ENCODE measurements at places on chromosomes 2 and 18. TPM values are rescaled to one million over a fixed set of nuclear protein-coding genes. Genes with fewer than 3 reads are reported as not detected.
A peak's percentile ranks its signal among the peaks of the same experiment; 100 is the strongest.

- DNase-seq = no peak
Observed at GRCh38 chr18:79637921-79638909, 41.4 kb upstream of the CTDP1 start.

DNA sequence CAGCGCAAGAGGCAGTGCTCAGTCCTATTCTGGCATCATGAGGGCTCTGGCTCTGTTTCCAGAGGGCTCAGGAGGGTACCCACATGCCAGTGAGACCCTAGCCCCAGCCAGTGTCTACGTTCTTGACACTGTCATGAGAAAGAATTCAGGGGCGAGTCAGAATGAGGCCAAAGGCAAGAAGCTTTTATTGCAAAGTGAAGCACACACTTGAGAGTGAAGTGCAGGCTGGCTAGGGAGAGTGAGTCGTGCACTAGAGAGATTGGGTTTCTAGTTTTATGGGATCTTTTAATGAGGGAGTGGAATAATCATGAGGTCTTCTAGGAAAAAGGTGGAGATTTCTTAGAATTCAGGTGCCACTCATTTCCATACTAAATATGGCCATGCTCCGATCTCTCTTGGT, 164.1 kb downstream of the DCDC2C start:
- no peak for DNase-seq

RAB17 gene
- not detected for total RNA-seq

DNA sequence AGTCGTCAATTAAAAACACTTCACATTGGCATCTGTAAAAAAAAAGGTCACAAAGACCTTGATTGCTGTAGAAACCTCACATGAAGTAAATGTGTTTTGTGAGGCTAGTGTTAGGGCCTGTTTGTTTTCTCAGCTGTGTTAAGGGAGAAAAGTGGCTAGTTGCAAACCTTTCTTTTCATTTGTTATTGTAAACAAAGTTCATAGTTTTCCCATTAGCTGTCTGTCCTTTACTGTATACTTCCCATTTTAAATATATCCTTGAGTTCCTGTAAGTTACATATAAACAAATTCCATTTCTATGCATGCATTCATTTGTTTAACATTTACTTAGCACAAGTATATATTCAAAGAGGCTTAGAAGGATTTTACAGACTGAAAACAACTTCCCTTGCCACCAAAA, 1250.2 kb downstream of the LRP1B start:
- no peak for DNase-seq

GRCh38 chr2:136131484-136131960, 13.6 kb upstream of the CXCR4 start:
- peak; percentile 48 for DNase-seq

GRCh38 chr18:34493099-34493544, 217.0 kb upstream of the DTNA start:
- peak; percentile 24 for DNase-seq

DNA sequence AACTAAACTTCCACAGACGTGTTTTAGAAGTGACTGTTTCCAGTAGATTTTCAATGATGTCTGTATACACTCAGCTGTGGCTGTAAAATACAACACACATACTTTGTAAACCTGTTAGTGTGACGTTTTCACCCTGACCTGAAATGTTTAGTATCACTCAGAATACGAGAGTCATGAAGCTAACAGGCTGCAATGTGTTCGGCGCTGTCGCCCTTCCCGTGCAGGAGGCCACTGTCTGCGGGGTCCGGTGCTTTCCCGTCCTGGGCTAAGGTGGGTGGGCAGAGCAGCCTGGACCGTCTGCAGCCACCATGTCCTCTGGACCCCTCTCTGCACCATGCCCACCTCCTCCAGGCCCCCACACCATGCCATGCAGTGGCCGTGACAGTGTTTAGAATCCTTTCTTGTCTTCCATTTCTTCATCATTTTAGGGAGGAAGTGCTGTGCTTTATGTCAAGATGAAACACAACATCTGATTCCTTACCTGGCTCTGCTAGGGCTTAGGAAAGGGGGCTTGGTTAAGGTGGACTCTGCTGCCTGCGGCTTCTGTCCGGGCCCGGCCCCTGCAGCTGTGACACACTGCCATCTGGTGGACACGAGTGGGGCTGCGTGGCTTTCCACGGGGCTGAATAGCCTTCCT, 53.8 kb upstream of the RBM44 start:
- peak; percentile 86 for DNase-seq

- DNase-seq = no peak
Observed at GRCh38 chr2:157325786-157326185, at the start of gene ERMN. Gene ERMN, minus strand, starts transcription at chr2:157325824. Its CDS starts 182 bp downstream, at chr2:157325642.

GRCh38 chr18:41949206-41949920, 5.7 kb upstream of the PIK3C3 start:
- no peak for DNase-seq

GRCh38 chr18:50783553-50783952, 36.3 kb downstream of the MRO start:
- no peak for DNase-seq

DNA sequence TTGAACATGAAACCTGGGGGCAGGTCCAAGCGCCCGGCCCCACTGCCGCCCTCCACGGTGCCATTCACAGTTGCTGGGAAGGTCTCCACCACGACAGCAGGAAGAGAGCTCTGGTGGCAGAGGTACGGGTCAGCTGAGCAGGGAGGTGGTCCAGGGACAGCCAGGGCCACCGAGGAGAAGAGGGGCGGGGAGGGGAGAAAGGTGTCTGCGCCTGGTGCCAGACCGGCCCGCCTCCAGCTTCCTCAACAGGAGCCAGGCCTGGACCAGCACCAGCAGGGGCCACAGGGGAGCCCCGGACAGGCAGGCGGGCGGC, 56.2 kb downstream of the BIN1 start:
- DNase-seq = no peak

DNA sequence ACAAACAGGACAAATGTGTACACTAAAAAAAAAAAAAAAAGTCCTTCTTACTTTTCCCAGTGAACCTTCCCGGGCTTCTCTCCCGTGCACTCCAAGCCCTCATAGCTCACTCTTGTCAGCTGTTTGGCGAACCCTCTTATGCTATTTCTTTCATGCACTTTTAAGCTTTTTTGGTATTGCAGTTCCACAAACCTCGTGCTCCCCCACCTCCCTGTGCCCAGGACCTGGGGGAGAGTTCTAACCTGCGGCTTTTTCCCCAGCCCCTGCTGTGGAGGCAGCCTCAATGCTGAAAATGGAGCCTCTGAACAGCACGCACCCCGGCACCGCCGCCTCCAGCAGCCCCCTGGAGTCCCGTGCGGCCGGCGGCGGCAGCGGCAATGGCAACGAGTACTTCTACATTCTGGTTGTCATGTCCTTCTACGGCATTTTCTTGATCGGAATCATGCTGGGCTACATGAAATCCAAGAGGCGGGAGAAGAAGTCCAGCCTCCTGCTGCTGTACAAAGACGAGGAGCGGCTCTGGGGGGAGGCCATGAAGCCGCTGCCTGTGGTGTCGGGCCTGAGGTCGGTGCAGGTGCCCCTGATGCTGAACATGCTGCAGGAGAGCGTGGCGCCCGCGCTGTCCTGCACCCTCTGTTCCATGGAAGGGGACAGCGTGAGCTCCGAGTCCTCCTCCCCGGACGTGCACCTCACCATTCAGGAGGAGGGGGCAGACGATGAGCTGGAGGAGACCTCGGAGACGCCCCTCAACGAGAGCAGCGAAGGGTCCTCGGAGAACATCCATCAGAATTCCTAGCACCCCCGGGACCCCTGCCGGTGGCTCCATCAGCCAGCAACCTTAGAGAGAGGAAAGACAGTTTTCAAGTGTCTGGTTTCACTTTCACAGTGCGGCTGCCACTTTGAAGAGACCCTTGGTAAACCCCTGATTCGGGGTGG, 826 bp downstream of the KCNE4 start:
- DNase-seq = no peak

- no peak for DNase-seq
Observed at GRCh38 chr18:63130176-63130575, 189.4 kb downstream of the BCL2 start.

DNA sequence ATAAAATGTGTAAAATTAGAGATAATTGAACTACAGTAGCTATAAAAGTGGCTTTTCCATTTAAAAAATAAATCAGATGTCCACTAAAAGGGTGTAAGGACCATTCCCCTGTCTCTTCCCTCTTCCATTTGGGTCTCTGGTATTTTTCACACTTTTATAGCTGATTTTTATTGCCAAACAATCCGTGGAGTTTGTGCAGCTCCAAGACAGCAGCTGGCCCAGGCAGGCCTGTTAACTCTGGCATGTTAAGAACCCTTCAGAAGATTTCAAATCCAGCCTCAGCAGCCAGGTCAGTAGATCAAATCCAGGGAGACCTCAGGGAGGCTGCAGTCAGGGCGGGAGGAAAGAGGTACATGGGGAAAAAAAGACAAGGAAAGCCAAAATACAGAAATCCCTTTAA, 827.1 kb upstream of the FANCL start:
- DNase-seq = no peak

GRCh38 chr2:237731663-237732062, 66.9 kb upstream of the RBM44 start:
- peak; percentile 81 for DNase-seq

GRCh38 chr2:25309402-25309801, 32.3 kb downstream of the DNMT3A start:
- DNase-seq = peak; percentile 75

CHRNA1 gene
- total RNA-seq = not detected

DNA sequence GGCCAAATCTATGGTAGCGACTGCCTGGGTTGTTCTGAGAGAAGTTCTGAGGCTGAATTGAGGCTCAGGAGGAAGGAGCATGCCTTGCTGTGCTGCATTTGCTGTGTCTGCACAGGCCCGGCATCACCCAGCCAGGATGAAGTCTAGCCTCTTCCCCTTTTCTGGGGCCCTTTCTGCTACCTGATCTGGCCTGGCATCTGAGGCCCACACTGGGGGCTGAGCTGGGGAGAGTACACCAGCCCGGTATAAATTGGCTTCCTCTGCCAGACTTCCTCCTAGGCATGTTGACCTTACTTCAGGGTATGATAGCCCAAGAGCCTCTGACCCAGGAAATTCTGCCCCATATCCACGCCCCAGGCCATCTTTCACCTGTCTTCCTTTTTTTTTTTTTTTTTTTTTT, 30.0 kb downstream of the MRPL35 start:
- no peak for DNase-seq

- no peak for DNase-seq
Observed at GRCh38 chr2:194116861-194117260, 1540.2 kb upstream of the SLC39A10 start.

DNA sequence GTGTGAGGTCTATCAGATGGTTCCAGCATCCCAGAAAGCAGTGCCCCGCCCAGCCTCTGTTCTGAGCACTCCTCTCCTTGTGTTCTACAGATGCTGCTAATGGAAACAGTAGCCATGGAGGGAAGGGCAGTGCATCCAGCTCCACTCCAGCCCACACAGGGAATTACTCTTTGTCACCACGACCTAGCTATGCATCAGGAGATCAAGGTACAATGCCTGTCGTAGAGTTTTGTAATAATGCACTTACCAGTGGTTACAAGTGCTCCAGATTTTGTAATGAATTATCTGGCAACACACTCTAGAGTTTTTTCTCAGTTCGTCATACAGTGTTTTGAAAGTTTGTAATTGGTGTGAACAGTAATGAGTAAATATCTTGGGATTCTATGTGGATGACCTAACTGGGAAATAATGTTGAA, 161.1 kb downstream of the ESCO1 start:
- DNase-seq = no peak

DNA sequence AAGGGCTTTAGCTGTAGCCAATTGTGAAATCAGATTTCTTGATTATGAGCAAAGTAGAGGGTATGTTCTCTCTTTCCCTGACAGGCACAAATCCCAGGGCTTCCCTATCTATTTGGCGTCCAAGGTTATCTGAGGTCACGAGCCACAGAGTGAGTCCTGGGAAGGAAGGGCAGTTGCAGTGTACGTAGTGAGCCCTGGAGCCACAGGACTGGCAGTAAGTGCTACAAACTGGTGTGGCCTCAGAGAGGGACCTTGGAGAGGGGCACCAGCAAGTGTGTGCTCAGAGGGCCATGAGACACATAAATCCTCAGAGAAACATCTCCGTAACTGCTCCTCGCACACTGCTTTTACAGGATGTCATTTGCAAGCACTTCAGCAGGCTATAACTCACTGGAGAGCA, 115.5 kb upstream of the SH3BP4 start:
- DNase-seq = no peak

- DNase-seq = peak; percentile 95
Observed at GRCh38 chr2:100562613-100563406, at the start of gene PDCL3. Gene PDCL3, plus strand, starts transcription at chr2:100562993. Its CDS starts 75 bp downstream, at chr2:100563068.

- peak; percentile 60 for DNase-seq
Observed at GRCh38 chr2:241036964-241037421, 38.6 kb downstream of the SNED1 start.

- no peak for DNase-seq
Observed at GRCh38 chr2:70927138-70927537, 8.6 kb upstream of the ATP6V1B1 start.

- no peak for DNase-seq
Observed at GRCh38 chr2:157842106-157842879, 33.8 kb downstream of the ACVR1 start.

- DNase-seq = no peak
Observed at GRCh38 chr18:53527365-53527764, 697.1 kb downstream of the MBD2 start.

DNA sequence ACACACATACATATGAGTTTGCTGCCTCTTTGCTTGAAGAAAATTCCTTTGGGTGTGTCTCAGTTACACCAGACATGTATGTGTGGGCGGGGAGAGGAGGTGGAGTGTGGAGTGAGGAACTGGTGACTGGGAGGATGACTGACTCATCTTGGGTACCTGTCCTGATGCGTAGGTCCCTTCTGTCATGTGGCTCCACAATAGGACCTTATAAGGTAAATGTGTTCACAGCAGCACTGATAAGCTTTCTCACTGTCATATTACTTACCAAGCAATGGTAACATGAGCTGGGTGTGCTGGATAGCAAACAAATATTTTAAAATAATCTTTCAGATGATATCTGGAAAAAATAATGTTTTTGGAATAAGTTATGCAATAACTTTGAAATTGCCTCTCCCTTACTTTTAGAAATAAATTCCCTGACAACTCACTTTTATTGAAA, 45.1 kb downstream of the SLC9A2 start:
- peak; percentile 70 for DNase-seq

DNA sequence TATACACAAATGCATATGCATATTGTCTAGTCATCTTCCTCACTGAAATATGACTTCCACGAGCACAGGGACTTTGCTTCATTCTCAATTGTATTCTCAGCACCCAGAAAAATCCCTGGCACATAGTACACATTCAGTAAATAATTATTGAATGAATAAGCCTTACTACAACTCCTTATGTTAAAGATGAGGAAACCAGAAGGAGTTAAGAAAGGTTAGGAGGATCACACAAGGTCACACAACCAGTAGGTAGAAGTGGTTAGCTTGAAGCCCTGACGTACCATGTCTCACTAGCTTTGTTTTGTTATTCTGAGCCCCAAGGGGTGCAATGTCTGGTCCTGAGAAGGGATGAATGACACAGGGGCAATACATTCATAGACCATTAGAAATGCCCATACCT, 220.9 kb upstream of the PID1 start:
- no peak for DNase-seq

GRCh38 chr18:59083136-59083818, 56.4 kb upstream of the SEC11C start:
- no peak for DNase-seq

Data from activated CD4-positive, alpha-beta memory T cell treated with anti-CD3 and anti-CD28 coated beads for 36 hours (primary cell).